ENCODE measurements at places on chromosomes 3 and 15.
A peak's percentile ranks its signal among the peaks of the same experiment; 100 is the strongest.

GRCh38 chr3:39809181-39809994 is at the start of gene MYRIP:
Gene MYRIP, plus strand, starts transcription at chr3:39809609. Its CDS starts 91,208 bp downstream, at chr3:39900817.
- DNase-seq: peak; percentile 37

DNA sequence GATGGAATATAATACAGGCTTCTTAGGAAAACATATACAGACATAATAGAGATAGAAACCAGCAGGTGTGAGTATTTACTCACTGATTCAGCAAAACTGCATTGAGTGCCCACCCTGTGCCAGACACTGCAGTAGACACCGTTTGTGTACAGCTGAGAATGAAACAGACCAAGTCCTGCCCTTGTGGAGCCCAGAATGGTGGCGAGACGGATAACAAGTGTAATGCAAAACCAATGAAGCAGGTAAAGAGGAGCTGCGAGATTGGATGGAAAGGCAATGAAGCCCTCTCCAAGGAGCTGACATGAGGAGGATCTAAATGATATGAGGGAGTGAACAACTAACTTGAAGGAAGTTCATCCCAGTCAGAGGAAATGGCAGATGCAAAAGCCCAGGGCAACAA is 256.4 kb downstream of the MEX3B start:
- no peak for DNase-seq

GRCh38 chr3:150069633-150070032 is 98.9 kb upstream of the PFN2 start:
- DNase-seq: no peak

DNA sequence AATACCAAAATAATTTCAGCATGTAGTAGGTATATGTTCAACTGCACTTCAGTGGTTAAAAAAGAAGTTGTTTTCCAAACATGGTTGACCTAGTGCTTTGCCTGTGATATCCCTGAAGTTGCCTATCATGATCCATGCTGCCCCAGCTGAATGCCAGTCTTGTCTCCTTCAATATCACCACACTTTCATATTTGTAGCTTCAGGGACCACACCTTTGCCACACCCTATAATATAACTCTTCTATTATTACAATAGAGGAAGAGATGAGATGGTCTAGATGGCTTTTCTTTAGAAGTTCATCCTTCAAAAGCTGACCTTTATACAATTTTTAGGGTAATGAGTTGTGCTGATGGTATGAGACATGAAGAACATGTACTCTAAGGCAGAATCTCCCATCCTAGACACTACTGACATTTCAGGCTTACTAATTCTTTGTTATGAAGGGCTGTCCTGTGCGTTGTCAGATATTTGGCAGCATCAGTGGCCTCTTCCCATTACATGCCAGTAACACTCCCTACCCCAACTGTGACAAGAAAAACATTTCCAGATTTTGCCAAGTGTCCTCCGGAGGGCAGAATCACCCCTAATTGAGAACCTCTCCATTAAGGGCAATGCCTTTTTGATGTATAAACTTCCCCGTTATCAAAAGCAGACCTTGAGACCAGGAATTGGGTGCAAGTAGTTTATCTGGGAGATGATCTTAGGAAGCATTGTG is 76.2 kb upstream of the PLCL2 start:
- DNase-seq: peak; percentile 15

- peak; percentile 74 for DNase-seq
These were observed 33.2 kb downstream of the SLC25A26 start for GRCh38 chr3:66253790-66254620.

- DNase-seq: peak; percentile 64
These were observed 256.2 kb upstream of the IL12A start for GRCh38 chr3:159732172-159733111.

- DNase-seq: no peak
These were observed 79.8 kb downstream of the RBPMS2 start for GRCh38 chr15:64695561-64695992.

- DNase-seq: no peak
These were observed 129.4 kb downstream of the TMCC1 start for GRCh38 chr3:129764090-129764489.

- DNase-seq: no peak
These were observed 16.8 kb upstream of the SLC41A3 start for GRCh38 chr3:126100634-126101301.

GRCh38 chr3:186166491-186167288 is 57.8 kb upstream of the ETV5 start:
- DNase-seq: no peak

DNA sequence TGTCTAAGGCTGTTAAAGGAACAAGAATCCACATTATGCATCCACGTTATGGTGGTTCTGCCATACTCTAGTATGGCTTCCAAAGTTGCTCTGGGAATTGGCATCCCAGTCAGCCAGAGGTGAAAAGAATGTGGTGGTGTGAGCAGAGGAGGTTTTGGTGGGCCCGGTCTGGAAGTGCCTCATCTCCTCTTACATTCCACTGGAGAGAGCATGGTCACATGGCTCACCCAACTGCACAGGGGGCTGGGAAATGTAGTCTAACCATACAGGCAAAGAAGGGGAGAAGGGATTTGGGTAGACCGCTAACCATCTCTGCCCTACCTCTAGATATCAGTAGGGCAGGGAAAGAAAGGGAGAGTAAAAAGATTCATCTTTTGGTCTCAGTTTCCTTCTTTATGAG is 3.2 kb upstream of the HEG1 start:
- DNase-seq: no peak

GRCh38 chr15:40785814-40786213 is 16.0 kb downstream of the C15orf62 start:
- DNase-seq: no peak

- peak; percentile 47 for DNase-seq
These were observed 60.0 kb upstream of the SYN2 start for GRCh38 chr3:11944052-11944673.

DNA sequence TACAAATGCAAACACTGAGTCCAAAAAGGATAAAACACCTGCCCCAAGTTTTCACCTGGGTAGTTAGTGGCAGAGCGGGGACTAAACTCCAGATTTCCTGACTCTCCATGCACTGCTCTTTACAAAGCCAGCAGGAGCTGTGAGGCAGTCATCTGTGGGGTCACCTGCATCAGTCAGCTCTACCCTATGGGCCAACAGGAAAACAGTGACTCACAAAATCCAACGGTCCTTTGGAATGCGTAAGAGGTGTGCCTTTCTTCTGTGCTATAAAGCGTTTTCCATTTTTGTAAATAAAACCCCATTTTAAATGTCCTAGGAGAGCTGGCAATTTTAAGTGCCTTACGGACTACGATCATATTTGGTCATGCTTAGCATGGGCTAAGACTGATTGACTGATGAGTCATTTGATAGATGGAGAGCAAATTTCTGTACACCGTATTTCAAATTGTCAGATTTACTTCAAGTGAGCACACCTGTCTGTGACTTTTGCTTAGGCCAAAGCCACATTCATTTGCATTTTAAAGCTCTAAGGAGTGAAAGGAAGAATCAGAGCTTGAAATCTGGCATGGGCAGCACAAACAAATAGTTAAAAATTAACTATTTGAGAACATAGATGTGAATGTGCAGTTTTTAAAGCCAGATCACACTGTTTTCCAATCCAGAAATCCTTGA is 4.4 kb upstream of the COL8A1 start:
- peak; percentile 57 for DNase-seq

GRCh38 chr3:194054016-194054415 is 81.9 kb upstream of the HES1 start:
- DNase-seq: no peak

DNA sequence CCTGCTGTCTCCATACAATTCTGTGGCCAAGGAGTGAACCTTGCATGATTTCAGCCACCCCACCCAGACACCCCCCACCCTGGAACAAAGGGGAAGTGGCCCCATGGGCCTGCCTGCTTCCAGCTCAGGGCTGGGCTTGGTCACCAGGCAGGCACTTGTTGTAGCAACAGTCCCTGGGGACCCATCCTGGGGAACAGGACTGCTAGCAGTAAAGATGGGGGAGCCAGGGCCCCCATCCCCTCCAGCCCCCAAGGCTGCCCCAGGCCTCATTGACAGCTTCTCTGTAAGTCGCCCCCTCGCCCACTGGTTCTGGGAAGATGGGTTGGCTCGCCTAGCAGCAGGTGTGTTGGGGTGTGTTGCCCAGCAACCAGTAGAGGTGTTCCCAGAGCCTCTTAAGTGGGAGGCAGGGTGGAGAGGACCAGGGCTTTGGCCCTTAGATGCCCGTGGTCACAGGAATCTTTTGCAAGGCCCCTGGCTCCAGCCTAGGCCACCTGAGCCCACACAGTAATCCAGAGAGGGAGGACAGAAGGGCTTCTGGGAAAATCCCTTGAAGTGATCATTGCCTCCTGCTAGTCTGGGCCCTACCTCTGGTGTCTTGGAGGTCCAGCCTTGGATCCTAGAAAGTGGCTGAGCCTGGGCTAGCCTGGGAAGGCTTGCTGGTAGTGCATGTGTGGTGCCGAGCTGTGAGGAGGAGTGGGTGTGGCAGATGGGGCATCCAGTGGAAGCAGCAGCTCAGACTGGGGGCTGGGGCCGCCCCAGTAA is 48.9 kb downstream of the CYP11A1 start:
- peak; percentile 41 for DNase-seq

DNA sequence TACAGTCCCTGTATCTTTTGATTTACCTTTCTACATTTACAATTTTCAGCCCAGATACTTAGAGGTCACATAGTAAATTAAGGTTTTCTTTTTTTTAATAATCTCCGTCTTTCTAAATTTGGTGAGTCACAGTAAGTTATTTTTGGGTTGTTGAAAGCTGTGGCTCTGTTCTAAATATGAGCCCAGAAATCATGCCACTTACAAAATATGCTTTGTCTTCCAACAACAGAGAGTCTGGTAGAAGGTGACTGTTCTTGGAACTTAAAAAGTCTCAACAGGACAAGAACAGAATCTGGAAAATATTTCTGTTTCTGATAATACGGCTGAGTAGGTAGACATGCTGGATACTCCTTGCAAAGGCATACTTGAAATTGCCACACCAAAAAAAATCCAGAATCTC is 16.0 kb downstream of the GOLGA8S start:
- DNase-seq: no peak

- DNase-seq: peak; percentile 64
These were observed 49.1 kb downstream of the PLS1 start for GRCh38 chr3:142645236-142645793.

- no peak for DNase-seq
These were observed 158.8 kb upstream of the GPR149 start for GRCh38 chr3:154588831-154589230.

GRCh38 chr3:71858503-71859122 is 73.7 kb upstream of the PROK2 start:
- no peak for DNase-seq

DNA sequence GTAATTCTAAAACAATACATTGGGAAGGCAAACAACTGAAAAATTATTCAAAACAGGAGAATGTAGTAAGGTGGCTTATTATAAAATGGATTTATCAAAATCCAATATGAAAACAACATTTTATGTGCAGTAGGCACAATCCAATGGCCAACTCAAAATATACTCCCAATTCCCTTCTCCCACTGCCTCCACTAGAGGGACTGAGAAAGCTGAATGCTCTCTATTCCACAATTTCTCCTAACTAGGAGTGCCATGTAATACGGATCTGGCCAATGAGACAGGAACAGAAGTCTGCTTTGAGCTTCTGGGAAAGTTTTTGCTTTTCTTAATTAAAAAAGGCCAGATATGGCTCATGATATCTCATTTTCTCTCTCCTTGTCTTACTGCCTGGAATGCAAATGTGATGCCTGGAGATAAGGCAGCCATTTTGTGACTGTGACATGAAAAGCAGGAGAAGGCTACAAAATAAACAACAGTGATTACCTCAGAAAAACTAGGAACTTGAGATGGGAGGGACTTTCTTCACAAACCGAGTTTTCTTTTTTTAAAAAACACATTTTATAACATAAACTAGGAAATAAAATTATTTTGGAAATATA is 18.8 kb upstream of the VGLL4 start:
- DNase-seq: peak; percentile 41

GRCh38 chr3:53604232-53604631 is 109.8 kb downstream of the CACNA1D start:
- DNase-seq: no peak

DNA sequence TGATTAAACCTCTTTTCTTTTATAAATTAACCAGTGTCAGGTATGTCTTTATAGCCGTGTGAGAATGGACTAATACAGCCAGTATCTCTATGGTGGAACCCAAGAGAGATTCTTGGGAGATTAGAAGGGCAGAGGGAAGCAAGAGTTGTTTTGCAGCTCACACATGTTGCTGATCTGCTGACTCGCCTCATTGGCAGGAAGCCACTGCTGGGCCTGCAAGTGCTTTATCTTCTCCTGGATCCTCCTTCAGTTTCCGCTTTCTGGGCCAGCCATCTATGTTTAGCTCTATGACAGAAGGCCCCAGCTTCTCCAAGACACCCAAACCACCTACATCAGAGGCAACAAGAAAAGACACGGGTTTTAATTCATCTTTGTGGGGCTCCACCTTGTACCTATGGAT is 23.4 kb upstream of the GALNT15 start:
- peak; percentile 94 for DNase-seq

DNA sequence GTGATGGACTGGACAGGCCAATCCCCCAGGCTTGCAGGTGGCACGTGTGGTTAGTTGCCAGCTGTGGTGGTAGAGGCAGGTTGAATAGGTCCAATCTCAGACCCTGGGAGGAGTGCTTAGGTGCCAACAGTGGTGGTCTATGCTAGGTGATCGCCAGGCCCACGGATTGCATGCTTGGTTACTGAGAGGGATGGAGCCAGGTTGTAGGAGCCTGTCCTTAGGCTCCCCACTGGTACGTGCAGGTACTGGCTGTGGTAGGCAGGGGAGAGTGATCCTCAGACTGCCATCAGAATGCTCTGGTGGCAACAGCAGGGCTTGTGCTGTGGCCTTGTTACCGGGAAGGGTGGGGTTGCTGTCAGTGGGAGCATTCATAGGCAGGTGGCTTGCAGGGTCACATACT is 44.7 kb downstream of the NCK1 start:
- no peak for DNase-seq

- no peak for DNase-seq
These were observed 15.3 kb downstream of the HESX1 start for GRCh38 chr3:57184526-57184925.

GRCh38 chr15:48090115-48090514 is 30.7 kb upstream of the SLC24A5 start:
- no peak for DNase-seq

GRCh38 chr3:182702216-182702615 is 91.1 kb upstream of the ATP11B start:
- DNase-seq: no peak

- DNase-seq: no peak
These were observed 301.1 kb upstream of the ARPP21 start for GRCh38 chr3:35338186-35338585.

DNA sequence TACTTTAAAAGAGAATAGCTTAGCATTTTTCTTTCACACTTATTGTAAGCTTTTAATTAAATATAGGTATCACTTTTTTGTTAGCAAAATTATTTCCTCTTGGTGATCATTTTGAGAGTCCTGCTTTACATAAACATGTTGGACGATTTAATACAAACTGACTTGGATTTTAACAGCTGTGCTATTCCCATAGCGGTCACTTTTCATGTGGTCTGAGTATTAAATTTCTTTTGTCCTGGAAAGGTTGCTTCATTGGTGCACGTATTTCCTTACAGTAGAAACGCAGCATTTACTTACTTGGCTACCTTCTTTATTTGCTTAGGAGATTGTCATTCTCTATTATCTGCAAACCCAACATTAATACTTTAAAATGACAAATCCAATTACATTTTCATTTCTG is 109.4 kb downstream of the ATG7 start:
- peak; percentile 23 for DNase-seq

- peak; percentile 33 for DNase-seq
These were observed 401 bp downstream of the SEC11A start for GRCh38 chr15:84715441-84716035.

Measured in cardiac fibroblast (primary cell).